PC-3 (cell line): ENCODE measurements at places on chromosomes 12 and 14. TPM values are rescaled to one million over a fixed set of nuclear protein-coding genes. Genes with fewer than 3 reads are reported as not detected.
A peak's percentile ranks its signal among the peaks of the same experiment; 100 is the strongest.

Gene CYP46A1
- 0.52 and 1.2 TPM in 2 replicates for total RNA-seq

Gene MYH6
- total RNA-seq, result not detected in 2 replicates

Gene HAL
- 0.23 and 1.5 TPM in 2 replicates for total RNA-seq

Gene IFI27
- 4.3 TPM in 1 of 2 replicates, not detected in the other for total RNA-seq

Gene HNF1A
- total RNA-seq, result not detected in 2 replicates

Gene GZMH
- not detected in 2 replicates for total RNA-seq

Gene FAM222A
- total RNA-seq, result 11.7 and 15.3 TPM in 2 replicates

Gene FBRSL1
- total RNA-seq, result 45.3 and 62.3 TPM in 2 replicates

Gene CLEC1A
- not detected in 2 replicates for total RNA-seq

Gene VRTN
- not detected in 2 replicates for total RNA-seq

Gene NGB
- total RNA-seq, result not detected in 2 replicates

Gene BBS10
- 7.5 and 8.0 TPM in 2 replicates for total RNA-seq

Gene RIPK3
- total RNA-seq, result not detected in 2 replicates

Gene CRY1
- total RNA-seq, result 32.0 and 32.4 TPM in 2 replicates

Gene INHBE
- not detected in 2 replicates for total RNA-seq

Gene IFNG-AS1
- not detected in 2 replicates for total RNA-seq

Gene KRT80
- total RNA-seq, result 19.8 and 30.1 TPM in 2 replicates

Gene TMPRSS12
- total RNA-seq, result not detected in 2 replicates

Gene KCNH3
- total RNA-seq, result 0.07 and 0.12 TPM in 2 replicates

Gene DHRS4L2
- 16.5 and 26.7 TPM in 2 replicates for total RNA-seq

GRCh38 chr14:100146531-100147091, 12.8 kb downstream of the DEGS2 start:
- DNase-seq, result no peak

- DNase-seq, result no peak
These were observed 12.5 kb downstream of the RTL1 start for GRCh38 chr14:100891051-100891450.

DNA sequence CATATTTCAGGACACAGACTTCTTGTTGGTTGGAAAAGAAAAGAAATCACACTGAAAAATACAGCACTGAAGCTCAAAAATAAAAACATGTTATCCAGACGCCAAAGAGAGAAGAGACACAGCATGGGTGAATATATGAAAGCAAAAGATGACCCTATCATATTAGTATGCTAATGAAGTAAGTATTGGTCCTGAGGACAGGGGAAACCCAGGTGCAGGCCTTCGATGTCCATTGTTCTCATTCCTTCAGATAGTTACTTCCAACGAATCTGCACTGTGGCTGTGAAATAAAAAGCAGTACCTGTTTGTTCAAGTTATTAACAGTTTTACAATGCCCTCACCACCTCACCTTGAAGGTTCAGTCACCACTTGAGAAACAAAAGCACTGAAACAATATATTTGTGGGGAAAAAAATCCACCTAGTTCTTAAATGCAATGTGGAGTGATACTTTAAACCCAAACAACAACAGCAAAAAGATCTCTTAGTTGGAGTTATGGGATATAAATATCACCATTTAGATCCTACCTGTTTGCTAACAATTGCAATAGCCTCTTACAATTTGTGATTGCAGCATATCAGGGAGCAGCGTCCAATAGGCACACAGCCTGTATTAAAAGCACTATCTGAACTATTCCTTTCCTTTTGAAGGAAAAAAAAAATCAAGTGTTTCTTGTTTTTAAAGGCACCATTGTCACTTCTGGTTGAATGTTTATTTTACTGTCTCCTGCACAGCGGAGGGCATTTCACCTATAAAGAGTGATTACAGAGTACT, 188.1 kb downstream of the BCAT1 start:
- DNase-seq, result no peak

GRCh38 chr12:114888448-114888847, 204.5 kb upstream of the TBX3 start:
- DNase-seq, result peak; percentile 94

DNA sequence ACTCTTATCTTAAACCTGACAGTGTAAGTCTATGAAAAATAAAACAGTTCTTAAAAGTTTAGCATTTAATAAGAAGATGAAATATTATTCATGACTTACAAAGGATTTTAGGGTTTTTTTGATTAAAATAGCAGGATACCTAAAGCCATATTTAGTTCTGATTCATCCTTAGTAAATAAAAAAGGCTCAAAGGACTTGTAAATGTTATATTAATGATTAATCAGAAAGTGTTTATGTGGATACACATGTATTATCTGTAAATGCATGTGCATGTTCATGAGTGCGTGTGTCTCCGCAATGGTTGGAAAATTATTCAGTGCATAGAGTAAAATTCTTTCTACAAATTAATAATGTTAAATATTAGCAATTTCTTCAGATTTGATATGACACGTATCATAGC, 4.4 kb downstream of the KLRF1 start:
- no peak for DNase-seq

GRCh38 chr12:115384391-115384790, 700.4 kb upstream of the TBX3 start:
- peak; percentile 50 for DNase-seq

GRCh38 chr14:55077170-55078151, 26.0 kb downstream of the MAPK1IP1L start:
- peak; percentile 44 for DNase-seq

DNA sequence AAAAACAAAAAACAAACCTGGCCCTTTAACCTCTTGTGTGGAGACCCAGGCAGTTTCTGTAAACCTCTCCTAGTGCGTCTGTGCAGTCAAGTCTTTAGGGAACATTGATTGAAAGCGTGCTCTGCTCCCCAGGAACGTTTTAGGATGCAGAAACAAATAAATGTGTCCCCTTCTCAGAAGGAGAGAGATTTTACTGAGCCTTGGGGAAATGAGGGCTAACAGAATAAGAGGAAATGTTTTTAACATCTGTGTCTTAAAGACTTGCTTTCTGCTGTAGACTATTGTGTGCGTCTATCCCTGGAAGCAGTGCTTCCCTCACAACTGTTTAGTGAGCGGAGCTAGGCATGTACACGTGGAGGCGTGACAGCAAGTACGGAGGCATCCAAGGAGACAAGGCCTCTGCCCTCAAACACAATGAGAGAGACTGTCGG, 54.3 kb downstream of the TECPR2 start:
- DNase-seq, result no peak

- no peak for DNase-seq
These were observed 39.7 kb downstream of the DHRS2 start for GRCh38 chr14:23675906-23676305.

DNA sequence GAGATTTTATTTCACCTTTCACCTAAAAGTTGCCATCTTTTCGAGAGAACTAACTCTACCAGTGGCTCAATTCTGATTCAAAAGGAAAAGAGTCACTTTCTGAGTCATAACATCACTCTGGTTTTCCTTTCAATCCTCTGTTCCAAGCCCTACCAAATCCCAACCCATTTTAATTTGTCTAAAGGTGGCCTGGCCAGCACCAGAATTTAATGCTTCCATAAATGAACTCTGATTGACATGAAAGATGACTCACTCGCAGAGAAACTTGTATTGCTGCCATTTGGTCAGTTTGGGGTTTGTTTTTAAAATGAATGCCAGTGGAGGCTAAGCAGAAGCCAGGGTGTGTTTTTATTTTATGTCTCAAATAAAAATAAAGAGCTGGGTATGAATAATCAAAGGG, 117.4 kb upstream of the SOX5 start:
- peak; percentile 49 for DNase-seq

DNA sequence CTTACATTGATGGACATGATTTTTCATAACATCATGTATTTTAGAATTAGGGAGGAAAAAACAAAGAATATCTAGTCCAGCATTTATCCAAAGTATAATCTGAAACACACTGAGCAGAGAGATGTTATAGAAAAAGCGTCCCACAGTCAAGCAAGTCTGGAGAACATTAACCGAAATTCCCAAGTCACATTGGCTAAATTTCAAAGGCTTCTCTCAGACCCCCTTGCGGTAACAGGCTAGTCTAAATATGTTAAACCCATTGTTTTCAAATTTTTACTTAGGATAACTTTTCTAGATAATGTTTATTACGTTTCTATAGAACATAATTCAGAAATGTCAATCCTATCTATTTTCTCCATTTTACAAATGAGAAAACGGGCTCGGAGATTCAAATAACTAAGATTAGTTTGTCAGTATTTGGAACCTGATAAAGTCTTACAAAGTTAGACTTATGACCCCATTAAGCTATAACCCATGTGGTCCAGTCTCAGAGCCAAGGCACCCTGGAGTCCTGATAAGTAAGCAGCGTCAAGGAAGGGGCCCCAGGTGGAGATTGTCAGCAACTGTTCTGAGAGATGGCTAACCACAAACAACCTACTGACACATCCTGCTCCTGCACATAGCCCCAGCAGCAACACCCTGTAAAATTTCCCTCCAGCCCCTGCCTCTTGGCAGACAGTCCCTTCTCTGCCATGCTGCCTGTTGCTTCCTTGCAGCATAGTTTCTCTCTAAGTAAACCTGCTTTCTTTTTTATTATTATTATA, 220.6 kb upstream of the TMEM260 start:
- no peak for DNase-seq

GRCh38 chr12:7161811-7162210, 27.7 kb upstream of the PEX5 start:
- no peak for DNase-seq
